Myocyte (in vitro differentiated cells): ENCODE measurements at places on chromosomes 7 and 10.

GRCh38 chr7:104206841-104207240 lies 972 bp downstream of the ORC5 start:
- DNase-seq, result no peak

DNA sequence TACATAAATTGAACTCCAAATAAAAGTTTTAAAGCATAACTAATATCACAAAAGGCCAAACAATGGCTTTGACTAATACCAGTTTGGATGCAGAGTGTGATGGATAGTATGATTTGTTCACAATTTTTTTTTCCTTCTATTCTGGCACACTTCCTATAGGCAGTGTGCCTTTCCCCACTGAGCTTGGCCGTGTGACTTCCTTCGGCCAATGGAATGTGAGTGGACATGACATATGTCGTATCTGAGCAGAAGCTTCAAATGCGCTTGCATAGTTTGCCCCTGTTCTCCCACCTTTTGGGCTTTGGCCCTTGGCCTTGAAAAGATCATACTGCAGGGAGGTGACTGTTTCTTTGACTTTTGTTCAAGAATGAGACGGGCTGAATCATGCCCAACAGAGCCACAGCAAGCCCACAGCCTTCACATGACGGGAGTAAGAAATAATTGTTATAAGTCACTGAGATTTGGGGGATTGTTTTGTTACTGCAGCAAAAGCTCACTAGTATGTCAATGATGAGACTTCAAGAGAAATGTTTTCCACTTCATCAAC lies 279.9 kb upstream of the NEBL start:
- DNase-seq, result no peak

GRCh38 chr7:157850481-157851444 lies 514.0 kb downstream of the DNAJB6 start:
- DNase-seq, result no peak

GRCh38 chr10:43808136-43808535 lies 159.5 kb upstream of the ZNF32 start:
- DNase-seq, result no peak

GRCh38 chr7:5572439-5572838 lies 148.8 kb upstream of the TNRC18 start:
- no peak for DNase-seq

GRCh38 chr10:36666451-36666850 lies 458.9 kb upstream of the ANKRD30A start:
- DNase-seq, result no peak

GRCh38 chr7:20474249-20474648 lies 141.2 kb upstream of the ABCB5 start:
- DNase-seq, result peak; percentile 15

- DNase-seq, result no peak
These were observed 142.8 kb upstream of the SEMA3A start for GRCh38 chr7:84337429-84337828.

DNA sequence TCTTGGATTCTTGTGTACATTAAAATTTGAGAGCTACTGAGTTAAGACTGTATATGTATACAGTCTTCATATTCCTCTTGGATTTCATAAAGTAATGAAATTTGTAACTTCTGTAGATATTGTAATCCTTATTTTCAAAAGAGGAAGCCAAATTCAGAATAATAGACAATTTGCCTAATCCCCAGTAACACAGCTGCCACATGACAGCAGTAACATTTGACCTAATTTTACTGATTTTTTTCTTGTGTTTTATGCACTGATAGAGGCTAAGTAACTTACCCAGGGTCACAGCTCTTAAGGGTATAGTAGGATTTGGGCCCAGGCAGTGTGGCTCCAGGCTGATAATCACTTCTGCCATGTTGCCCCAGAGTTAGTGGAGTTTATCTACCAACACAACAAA lies 40.4 kb upstream of the IL6 start:
- DNase-seq, result no peak

- DNase-seq, result no peak
These were observed 54.1 kb upstream of the NPTX2 start for GRCh38 chr7:98562871-98563495.

DNA sequence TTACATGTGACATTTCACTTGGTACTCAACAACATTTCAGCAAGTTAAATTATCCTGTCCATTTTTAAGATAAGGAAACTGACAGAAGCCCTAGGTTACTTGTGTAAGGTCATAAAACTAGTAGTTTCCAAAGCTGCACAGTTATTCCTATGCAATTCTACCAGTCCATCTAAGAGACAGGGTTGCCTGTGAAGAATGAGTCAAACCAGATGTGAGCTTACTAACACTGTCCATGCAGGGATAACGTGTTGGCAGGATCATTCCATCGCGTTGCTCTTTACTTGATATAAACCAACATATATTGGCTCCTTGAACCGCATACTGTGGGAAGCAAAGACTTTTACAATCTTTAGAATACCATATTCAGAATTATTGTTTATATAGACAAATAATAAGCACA lies 280.9 kb upstream of the HGF start:
- no peak for DNase-seq
